ENCODE measurements at places on chromosomes 1 and 21.
A peak's percentile ranks its signal among the peaks of the same experiment; 100 is the strongest.

GRCh38 chr1:2644171-2644570 is 11.4 kb upstream of the MMEL1 start:
- DNase-seq: no peak

GRCh38 chr21:42834726-42835191 is 44.6 kb downstream of the WDR4 start:
- DNase-seq: no peak

- no peak for DNase-seq
Measured at GRCh38 chr1:1181129-1181937, 7.7 kb downstream of the TTLL10 start.

DNA sequence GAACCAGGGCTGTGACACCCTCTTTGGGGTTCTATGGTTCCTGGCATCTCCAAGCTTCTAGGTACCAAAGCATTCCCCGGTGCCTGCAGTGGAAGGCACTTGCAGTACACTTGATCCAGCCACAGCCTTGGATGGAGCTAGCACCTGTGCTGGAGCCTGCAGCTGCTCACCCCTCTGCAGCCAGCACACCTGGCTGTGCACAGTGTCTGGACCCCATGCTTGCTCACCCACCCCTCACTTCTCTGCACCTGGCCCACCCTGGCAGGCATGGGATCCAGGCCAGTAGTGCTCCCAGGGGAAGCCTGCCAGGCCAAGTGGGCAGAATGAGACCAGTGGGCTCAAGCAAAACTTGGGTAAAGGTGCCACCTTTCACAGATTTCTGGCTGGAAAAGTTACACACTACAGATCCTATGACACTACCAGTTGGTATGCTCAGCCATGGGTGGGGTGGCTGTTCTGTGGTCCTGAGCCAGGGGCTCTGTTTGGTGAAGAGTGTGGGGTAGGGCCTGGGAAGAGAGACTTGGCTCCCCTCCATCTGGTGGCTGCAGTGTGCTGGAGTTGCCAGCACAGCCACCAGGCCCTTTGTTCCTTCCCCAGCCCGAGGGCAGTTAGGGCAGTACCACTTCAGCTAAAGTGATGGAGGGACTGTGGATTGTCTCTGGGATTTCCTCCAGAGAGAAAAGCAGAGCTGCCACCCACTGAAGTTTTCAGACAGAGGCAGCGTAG is 157.8 kb upstream of the LRRC7 start:
- no peak for DNase-seq

- no peak for DNase-seq
Measured at GRCh38 chr1:53026254-53026653, 35.8 kb upstream of the PODN start.

- DNase-seq: peak; percentile 91
Measured at GRCh38 chr21:37220981-37221664, 46.0 kb downstream of the VPS26C start.
